ENCODE measurements at places on chromosomes 16 and 17.

DNA sequence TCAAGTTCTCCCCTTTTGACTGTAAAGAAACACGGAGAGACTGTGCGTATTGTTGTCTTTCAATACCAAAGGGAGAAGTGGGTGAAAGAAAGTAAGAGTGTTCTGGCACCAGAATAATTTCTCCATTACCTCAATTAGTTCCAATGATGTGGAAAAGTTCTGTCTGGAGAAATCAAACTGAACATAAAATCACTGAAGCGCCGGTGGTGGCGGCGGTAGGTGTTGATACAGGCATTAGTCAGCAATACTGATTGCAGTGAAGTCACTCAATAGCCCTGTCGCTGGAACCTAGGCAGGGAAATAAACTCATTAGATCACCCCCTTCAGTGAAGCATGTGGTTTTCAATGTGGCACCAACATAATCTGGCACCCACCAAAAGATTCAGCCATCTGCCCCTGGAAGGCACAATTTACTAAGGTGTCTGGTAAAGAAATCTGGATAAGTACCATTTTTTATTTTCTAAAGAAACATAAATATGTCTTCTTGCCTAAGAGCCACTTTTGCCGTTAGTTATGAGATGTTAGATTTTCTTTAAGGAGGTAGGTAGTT, 274.2 kb upstream of the SOX9 start:
- peak; percentile 13 for DNase-seq

DNA sequence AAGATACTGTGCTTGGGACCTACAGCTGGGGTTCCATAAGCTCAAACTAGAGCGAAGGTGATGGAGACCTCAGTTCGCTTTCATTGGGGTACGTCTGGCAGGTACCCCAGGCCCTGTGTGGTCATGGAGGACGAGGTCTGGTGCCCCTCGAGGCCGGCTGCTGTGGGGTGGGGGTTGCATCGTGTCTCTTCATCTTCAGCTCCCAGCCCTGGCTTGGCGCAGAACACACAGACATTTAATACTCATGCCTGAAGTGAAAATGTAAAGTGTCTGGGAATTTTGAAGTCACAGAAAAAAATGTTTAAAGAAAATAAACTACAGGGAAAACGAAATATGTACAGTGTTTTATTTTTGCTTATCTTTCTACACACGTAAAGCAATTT, 80.5 kb downstream of the TBC1D16 start:
- no peak for DNase-seq

DNA sequence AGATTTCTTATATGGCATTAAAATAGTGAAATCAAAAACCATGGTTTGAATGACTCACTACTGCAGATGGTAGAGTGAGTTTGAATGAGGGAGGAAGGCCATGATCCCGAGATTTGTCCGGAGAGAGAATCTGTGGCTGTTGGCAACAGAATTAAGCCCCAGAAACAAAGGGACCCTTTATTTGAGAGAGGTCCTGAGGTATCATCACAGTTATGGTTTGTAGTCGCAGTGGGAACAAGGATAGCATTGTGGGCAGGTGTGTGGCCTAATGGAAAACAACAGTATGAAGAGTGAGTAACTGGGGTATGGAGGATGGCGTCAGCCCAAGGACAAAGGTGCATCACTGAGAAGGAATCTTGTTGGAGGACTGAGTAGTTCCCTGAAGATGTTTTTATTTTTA, 8.5 kb upstream of the ZFP3 start:
- no peak for DNase-seq

GRCh38 chr16:58177353-58177710, 20.6 kb downstream of the CSNK2A2 start:
- DNase-seq: no peak

GRCh38 chr16:85984947-85985451, 86.0 kb downstream of the IRF8 start:
- no peak for DNase-seq

- no peak for DNase-seq
Measured at GRCh38 chr17:60752873-60753577, 75.4 kb downstream of the BCAS3 start.

- DNase-seq: no peak
Measured at GRCh38 chr16:12677502-12677901, 126.2 kb downstream of the CPPED1 start.
